ENCODE measurements at places on chromosomes 3 and 15.
A peak's percentile ranks its signal among the peaks of the same experiment; 100 is the strongest.

GRCh38 chr3:147651107-147651778 is 242.1 kb downstream of the ZIC1 start:
- DNase-seq = no peak

- DNase-seq = peak; percentile 1
Measured at GRCh38 chr3:23203708-23204330, 692 bp downstream of the UBE2E2 start.

DNA sequence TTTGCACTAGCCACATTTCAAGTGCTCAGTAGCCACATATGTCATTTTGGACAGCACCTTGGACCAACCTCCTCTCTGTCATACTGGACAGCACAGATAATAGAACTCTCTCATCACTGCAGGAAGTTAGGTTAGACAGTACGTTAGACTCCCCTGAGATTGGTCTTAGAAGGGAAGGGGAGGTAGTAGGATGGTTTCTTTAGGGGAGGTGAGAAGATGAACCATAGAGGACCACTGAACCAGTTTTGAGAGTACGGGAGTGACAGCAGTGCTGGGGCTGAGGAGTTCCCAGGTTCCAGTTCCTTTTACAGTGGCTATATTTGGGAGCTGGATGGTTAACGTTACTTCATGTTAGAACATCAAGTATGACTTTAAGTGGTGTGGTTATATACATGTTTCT is 7.8 kb downstream of the LRCH3 start:
- DNase-seq = no peak

GRCh38 chr15:42385206-42385979 is 26.1 kb downstream of the CAPN3 start:
- DNase-seq = no peak

- DNase-seq = no peak
Measured at GRCh38 chr3:115068799-115069198, 78.3 kb downstream of the ZBTB20 start.

DNA sequence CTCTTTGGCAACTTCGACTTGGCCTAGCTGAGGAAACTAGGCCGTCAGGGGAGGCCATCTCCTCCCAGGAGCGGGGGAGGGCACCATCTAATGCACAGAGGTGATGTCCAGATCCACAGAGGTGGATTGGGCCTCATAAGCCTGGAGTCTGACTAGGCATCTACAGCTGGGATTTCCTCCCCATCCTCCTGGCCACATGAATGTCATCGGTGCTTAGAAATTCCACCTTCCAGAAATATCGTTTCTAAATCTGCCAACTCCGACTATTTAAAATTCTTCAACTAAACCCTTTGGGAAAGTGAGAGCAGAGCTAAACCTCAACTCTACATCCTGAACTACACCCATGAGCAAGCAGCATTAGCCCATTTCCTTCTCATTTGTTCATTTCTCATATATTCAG is 118.7 kb downstream of the WNT5A start:
- no peak for DNase-seq

DNA sequence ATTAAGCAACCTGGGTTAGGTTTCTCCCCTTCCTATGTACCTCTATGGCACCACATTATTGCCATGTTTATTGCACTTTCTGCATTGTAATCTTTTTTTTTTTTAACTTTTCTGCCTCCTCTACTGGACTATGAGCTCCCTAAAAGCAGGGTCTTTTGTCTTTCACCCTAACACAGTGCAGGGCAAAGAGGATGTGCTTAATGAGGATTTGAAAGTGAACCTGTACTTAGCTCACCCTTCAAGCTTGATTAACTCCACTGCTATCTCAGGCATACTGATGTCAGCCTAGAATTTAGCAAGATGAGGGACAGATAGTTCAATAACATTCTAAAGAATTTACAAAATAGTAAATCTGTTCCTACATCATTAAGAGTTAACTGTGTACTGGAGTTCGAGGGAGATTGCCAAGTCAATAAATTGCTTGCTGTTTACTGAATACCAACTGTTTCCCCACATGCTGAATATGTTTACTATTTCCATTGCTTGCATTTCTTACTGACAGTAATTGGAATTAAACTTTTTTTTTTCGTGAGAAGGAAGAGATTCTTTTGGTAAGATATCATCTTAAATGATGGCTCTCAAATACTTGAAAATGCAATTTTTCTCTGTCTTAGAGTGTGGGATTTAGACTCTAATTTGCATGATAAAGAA is 15.7 kb upstream of the PPARG start:
- no peak for DNase-seq

DNA sequence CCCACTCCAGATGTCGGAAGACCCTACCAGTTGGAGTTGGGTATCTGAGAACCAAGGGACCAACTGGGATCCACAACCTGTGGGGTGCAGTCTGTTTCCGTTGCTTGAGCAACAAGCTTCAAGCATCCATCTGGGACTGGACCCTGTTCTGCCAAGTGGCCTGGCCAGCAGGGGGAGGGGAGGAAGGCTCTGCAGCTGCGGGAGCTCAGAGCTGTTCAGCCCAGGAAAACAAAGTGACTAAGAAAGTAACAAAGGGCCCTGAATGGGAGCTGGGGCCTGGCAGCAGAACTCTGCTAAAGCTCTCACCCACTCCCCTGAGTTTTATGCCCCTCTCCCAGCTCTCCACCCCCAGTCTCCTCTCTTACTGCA is 2.7 kb downstream of the TYRO3 start:
- DNase-seq = no peak

DNA sequence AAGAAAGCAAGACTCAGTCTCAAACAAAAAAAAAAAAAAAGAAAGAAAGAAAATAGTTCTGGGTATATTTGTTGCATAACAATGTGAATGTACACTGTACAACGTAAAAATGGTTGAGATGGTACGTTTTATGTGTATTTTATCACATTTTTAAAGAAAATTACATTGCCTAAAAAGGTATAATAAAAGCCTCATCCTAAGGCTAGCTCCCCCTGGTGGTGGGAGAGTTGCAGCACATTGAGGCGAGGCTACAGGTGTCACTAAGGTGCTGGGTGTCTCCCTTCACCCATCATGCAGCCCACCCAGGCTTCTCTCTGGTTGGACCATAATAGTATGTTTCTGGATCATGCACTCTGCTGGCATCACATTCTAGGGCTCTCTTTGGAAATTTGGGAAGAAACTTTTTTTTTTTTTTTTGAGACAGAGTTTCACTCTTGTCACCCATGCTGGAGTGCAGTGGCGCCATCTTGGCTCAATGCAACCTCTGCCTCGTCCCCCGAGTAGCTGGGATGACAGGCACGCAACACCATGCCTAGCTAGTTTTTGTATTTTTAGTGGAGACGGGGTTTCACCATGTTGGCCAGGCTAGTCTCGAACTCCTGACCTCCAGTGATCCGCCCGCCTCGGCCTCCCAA is 12.4 kb upstream of the RAB11A start:
- peak; percentile 80 for DNase-seq

- no peak for DNase-seq
Measured at GRCh38 chr3:42505849-42506410, 3.5 kb downstream of the VIPR1 start.

DNA sequence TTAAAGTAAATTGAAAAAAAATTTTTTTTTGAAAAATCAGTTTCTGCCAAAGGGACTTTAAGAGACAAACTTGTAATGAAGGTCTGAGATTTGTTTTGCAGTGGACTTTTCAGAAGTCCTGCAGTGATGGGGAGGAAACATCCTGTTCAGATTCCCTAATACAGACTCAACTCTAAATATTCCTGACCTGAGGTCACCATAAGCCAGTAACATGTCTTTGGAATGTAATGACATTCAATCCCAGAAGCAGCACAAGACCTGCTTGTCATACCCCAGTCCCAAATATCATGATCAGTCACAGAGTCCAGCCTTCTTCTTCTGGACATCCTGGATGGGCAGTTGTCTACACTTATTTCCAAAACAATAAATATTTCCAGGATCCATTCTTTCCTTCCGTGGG is 53.6 kb downstream of the TMEM39A start:
- no peak for DNase-seq

DNA sequence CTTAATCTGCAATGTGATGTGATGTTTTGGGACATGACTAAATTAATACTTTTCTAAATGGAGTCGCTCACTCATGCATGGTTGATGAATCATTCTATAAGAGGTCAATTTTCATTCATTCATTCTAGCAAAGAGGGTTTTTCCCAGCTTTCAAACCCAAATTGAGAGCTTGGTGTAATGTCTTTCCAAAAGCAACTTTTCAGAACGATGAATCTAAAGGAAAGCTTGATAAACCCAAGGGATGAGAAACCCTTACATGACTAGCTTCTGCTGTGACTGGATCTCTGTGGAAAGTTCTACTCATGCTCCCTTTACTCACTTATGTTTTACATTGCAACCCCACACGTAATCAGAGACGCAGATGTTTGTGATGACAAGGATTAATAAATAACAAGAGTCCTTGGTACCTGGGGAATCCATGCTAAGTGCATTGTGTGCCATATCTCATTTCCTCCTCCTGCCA is 47.7 kb downstream of the PDZRN3 start:
- no peak for DNase-seq

DNA sequence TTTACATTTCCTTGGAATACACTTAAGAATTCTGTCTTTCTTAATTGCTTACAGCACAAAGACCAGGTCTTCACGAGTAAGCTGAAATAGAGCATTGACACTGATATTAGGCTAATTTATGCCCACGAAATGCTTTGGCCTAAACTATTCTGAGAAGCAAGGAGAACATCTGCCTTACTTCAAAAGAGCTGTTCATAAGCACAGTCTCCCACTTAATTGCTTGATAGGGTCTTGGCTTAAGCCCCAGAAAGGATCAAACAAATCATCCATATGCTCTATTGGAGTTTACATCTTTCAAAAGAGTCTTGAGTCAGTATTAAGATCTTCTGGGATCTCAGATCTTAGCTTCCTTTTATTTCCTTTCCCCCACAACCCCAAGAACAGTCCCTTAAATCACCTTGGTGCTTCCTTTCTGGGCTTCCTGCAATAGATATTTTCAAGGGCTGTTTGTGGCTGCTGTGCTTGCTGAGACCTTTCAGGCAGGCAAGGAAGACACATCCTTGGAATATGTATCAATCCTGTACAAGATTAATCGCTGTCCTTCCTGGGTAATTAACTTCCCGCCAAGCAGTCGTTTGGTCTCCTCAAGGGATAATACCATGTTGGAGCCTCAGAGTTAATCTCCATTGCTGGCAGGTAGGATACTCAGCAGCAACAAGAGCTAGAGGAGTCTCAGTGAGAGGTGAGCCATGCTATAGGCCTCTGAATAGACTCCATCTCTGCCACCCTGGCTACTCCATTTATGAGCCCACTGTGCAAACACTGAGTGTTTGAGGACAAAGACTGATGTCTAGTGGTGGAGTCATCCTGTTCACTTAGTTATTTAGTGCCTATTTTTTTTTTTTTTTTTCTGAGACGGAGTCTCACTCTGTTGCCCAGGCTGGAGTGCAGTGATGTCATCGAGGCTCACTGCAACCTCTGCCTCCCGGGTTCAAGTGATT is 37.1 kb downstream of the TMEM158 start:
- no peak for DNase-seq

DNA sequence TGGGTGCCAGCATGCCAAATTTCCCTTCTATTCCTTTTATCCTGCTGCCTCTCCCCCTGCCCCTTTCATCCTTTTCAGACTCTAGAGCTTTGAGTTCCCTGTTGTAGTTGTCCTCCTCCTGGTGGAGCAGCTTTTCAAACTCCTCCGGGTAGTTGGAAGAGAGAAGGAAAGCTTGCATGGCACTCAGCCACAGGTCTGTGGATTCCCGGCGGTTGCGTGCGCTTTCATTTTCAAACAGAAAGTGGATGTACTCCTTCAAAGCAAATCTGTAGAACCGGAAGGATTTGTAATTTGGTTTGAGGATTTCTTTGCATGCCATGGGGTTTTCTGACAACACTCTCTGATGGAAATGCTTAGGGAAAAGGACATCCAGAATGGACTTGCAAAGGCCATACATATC is 68.1 kb upstream of the DCLK3 start:
- DNase-seq = no peak

GRCh38 chr15:28075573-28075972 is 23.5 kb downstream of the OCA2 start:
- no peak for DNase-seq

DNA sequence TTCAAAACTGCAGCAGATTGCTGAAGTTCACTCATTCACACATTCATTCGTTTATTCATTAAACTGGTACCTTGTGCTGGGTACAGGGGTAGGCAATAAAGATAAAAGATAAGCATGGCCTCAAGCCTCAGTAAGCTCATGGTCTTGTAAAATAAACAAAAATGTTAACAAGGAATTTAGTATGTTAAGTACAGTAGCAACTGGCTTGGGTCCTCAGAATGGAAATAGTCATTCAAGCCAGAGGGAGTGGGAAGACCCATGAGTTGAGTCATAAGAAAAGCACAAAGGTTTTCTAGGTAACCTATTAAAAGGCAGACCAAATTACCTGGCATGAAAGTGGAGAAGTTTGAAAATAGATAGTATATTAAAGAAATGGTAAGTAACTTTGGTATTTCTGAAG is 163.3 kb downstream of the CDIN1 start:
- DNase-seq = no peak

DNA sequence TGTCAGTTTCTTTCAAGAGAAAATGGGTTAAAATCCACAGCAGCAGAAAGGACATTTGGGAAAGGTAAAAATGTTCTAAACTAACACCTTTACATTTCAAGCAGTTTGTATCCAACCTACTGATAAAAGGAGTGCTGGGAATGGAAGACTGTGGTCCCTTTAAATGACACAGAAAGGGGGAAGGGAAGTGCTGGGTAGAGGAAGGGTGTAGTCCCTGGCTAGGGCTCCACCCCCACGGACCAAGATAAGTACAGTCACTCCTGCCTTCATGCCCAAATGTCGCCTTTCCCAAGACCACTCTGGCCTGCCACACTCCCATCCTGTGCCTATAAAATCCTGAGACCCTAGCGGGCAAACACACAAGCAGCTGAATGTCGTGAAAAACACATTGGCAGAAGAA is 350.9 kb upstream of the POU1F1 start:
- DNase-seq = no peak

- no peak for DNase-seq
Measured at GRCh38 chr3:171654809-171655208, 155.5 kb downstream of the PLD1 start.

DNA sequence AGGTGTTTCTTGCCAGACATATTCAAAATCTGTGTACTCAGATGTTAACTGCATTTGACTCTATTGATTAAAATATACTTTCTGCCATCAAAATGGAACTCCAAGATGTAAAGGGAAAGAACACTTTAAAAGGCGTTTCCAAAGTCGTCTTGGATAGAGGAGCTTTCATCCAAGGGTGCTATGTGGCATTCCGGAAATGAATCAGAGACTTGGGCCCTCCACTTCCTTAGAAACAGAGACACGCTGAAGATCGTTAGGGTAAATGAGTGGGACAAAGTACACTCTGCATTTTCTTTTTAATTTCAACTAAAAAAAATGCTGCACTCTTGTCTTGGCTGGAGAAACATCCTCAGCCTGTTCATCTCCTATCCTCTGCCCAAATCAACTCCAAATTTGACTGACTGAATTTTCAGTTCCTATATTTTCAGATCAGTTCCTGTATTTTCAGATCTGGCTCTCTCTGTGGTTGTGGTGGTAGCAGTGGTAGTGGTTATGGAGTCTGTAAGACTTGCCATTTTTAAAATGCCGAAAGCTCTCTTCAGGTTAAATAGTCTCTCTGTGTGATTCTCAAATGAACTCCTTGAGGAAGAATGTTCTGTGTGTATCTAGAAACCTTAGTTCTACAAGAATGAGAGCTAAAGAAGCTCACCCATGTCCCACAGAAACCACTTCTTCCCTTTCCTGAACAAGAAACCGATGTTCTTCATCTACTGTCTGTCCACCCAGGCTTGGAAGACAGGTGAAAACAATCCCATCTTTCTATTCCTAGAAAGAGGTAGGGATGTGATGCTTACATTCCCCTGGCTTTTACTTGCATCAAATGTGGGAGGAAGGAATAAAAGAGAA is 156.8 kb upstream of the ICE2 start:
- DNase-seq = no peak
